Activated naive CD4-positive, alpha-beta T cell treated with Interleukin-2 at 50 U/mL for 16 hours (primary cell): ENCODE measurements at places on chromosomes 2 and 18.

GRCh38 chr18:6879508-6880195, 150.1 kb downstream of the ARHGAP28 start:
- no peak for DNase-seq

DNA sequence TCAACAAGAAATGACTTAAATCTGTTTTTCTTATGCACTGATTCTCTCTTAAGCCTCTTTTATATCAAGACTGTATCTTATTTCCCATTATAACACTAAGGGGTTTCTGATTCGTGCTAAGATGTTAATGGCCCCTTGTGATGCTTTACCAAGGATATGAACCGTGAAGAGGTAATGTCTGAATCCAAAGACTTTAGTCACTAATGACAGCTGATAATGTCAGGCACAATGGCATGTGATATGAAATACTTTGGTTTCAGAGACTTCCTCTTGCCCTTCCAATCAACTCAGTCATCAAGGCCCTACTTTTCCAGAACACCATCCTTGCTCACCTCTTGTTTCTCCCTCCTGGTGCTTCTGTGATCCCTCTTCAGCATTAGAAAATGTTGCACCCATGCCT, 262.8 kb downstream of the KCNE4 start:
- DNase-seq: no peak

GRCh38 chr2:175203621-175204496, 22.3 kb upstream of the ATP5MC3 start:
- peak; percentile 52 for DNase-seq

- no peak for DNase-seq
Observed at GRCh38 chr18:2485983-2486382, 85.3 kb downstream of the METTL4 start.

DNA sequence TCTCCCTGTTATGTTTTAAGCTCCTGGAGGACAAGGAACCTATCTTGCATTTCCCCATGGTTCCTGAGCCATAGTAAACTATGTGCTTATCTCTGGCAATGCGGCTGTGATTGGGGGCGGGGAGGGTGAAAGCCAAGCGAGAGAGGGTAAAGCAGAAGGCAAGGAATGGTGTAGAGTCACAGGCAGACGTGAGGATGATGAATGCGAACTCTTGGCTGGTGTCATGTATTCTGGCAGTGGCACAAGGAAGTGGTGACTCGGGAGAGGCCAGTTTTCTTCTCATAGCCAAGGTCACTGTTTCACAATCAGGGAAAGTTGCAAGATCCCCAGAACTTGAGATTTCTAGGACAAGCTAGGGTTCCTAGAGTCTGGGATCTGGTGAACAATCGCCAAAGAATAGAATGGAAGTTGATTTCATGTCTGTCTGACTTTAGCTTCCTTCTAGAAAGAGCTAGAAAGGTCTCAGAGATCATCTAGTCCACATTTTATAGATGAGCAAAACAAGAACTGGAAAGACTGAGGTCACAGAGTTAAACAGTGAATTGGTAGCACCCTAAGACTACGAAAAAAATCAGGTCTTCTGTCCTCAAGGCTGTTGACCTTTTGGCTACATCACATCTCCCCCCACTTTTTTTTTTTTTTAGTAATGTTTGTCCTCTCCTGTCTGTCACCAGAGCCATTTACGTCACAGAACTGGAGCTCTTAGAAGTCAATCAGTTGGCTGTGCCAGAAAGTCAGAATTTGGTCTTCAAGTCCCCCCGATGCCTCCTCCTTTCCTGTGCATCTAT, 137.0 kb downstream of the BCL11A start:
- DNase-seq: no peak

GRCh38 chr2:72007402-72007801, 140.3 kb downstream of the CYP26B1 start:
- DNase-seq: no peak

- no peak for DNase-seq
Observed at GRCh38 chr2:121489284-121489683, 41.4 kb upstream of the RNU4ATAC start.

- no peak for DNase-seq
Observed at GRCh38 chr2:147554521-147555107, 290.2 kb upstream of the ACVR2A start.

- DNase-seq: no peak
Observed at GRCh38 chr2:138180692-138181386, 216.6 kb downstream of the HNMT start.

DNA sequence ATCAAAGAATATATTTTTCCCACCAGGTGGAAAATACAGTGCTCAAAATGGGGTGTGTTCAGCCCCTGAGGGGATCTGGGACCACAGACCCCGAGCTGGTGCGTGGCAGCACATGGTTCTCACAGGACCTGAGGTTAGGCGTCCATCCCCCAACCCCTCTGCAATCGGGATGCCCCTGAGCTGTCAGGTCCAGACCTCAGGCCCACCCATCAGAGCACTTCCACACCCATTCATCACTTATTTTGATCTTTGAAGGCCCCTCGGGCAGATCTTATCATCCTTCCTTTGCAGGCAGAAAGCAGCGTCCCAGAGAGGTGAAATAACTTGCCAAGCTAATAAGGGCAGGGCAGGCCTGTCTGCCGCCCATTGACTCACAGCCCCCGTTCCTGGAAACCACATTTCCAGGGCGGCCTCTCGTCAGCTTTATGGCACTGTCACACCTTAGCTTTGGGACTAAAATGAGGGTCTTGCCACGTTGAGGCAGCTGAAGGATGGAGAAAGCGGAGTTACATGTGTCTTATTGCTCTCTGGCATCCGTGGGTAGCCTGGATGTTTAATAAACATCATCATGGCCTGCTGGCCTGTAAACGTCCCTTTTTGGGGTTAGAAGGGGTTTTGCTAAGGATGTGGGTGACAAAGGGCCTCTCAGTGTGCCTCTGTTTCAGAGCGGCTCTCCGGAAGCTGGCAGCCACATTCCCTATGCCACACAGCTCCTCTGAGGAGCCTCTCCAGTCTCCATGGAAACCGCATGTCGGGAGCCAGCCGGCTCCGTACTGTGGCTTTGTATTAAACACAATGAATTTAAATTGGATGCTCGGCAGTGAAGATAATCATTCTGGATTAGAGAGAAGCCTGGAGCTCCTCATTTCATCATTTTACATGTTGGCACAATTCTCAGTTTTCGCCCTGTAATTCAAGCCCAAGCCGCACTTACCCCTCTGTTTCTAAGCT, 58.3 kb upstream of the MAPRE3 start:
- no peak for DNase-seq

GRCh38 chr2:119425620-119426395, 5.8 kb upstream of the TMEM37 start:
- no peak for DNase-seq

GRCh38 chr2:138298120-138298814, 203.3 kb upstream of the SPOPL start:
- DNase-seq: no peak

GRCh38 chr18:9706081-9706935, 1.8 kb upstream of the RAB31 start:
- DNase-seq: no peak

GRCh38 chr2:85819811-85820510, 66.2 kb downstream of the ATOH8 start:
- no peak for DNase-seq

DNA sequence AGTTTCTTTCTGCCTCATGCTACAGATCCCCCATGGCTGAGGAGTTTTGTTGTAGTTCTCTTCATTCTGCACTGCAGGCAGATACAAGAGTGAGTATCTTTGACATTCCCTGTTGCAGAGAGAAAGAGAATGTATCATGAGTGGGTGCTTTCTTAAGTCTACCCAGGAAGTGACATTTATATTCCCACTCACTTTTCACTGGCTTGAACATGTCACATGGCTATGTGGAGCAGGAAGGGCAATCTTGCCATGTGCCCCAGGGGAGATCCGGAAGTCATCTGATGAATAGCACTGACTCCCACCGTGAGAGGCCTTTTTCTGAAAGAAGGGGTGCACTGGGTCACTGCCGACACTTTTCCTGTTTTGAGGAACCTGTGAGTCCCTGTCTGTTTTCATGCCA, 66.4 kb upstream of the BOD1L2 start:
- DNase-seq: no peak

DNA sequence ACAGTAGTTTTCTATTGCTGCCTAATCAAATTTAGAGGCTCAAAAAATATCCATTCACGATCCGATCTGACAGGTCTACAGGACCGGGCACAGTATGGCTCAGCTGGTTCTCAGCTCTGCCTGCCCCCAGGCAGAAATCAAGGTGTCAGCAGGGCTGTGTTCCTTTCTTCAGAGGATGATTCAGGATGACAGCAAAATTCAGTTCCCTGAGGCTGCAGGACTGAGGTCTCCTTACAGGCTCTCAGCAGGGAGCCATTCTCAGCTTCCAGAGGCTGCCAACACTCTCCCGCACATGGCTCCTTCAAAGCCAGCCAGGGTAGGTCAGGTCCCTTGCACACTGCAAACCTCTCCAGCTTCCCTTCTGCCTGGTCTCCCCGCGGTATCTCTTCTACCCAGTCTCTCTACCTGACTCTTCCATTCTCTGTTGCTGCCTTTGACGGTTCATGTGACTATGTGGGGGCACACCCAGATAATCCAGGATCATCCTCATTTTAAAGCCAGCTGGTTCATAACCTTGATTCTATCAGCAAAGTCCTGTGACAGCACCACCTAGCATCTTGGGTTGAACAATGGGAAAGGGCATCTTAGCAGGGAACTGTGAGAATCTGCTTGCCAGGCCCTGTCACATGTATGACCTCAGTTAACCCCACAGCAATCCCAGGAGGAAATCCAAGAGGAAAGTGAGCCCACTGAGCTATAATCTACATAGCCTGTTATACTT, 50.4 kb downstream of the UXS1 start:
- DNase-seq: no peak

- DNase-seq: no peak
Observed at GRCh38 chr2:235240574-235240973, 253.3 kb upstream of the AGAP1 start.

DNA sequence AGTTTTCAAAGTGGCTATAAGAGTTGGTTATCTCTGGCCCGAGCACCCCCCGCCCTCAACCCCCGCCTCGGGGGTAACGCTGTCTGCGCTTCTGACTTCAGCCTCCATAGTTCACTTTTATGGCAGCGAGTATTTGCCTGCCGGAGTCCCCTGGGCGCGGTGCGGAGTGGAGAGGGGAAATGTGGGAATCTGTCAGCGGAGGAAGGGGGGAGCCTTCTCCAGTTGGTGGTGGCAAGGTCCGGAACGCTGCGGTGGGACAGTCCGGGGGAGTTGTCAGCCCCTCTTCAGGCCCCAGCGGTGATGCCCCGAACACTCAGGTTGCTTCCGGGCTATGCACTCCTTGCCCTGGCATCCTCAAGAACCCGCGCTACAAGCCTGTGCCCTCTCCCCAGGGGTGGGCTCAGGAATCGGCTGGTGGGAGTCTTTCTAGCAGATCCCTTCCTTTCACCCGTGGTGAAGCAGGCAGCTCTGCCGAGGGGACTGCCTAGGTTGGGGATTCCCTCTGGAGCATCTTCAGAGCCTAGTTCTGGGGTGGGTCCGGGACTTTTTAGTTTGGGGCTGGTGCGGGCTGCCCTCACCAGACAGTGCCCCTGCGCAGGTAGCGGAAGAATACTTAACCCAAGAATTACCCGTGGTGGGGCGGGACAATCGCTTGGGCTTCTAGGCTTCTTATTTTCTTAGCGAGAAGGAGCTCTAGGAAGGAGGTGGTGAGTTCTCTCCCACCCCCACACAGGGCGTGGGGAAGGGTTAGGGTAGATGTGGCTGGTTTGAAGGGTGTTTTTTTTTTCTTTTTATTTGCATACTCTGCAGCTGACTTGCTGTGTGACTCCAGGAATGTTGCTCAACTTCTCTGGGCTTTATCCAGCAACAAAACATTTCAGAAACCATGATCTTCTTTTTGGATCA, 1.6 kb downstream of the ATOH8 start:
- no peak for DNase-seq

GRCh38 chr2:139813340-139813739, 1033.2 kb upstream of the NXPH2 start:
- no peak for DNase-seq

DNA sequence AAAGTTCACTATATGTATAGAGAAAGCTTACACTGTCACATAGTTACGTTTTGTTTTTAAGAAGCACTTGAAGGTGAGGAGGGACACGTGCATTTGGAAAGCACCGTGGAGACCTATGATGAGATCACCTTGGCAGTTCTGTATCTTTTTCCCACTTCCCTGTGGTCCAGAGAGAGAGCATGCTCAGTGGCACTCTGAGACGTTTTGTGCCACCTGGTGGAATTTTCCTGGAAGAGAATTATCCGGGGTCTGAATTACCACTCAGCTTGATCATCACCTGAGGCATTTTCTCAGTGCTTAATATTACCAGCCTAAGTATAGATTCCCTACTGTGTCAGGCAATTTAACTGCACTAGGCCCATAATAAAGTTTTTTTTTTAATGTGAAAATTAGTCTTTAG, 469.4 kb upstream of the SMIM21 start:
- no peak for DNase-seq

DNA sequence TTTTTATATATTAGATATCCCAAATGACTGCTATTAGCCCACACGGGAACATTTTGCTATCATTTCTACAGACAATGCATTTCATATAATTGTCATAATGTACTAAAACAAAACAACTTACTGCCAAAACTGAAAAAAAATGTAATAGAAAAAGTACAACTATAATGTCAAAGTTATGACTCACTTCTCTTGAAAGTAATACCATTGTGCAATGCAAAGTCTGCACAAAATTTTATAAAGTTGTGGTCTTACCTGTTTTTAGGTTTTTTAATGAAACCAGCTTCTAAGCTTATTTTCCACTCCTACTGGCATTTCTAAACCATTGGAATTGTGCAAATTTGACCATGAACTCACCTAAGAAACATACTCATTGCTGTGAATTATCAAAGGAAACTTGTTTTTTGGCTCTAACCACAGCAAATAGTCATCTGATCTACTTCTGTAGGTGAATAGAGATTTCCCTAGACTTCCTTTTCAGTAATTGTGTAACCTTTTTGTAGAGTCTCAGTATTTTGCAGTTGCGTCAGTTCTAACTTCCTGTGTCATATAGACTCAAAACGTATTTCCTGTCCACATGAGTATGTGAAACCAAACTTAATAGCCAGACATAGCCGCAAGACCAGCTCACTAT, 31.9 kb upstream of the TFPI start:
- DNase-seq: no peak

GRCh38 chr2:206445948-206446347, 2.6 kb downstream of the ADAM23 start:
- no peak for DNase-seq

DNA sequence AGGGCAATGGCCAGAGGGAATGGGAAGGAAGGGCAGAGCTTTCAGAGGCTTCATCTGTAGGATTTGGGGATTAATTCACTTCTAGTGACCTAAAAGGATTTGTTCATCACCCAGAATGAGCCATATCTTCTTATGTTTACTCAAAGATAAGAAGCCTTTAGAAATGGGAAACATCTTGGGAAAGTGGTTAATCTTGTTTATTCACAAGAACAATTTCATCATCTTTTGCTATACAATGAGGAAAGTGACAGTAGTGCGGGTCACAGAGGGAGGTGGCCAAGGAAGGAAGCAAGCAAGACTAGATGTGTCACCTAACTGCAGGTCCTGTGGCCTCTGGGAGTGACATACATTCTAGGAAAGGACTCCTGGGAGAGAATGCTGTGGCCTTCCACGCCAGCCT, 140.4 kb upstream of the ALPP start:
- no peak for DNase-seq

GRCh38 chr2:239522740-239523119, 121.9 kb upstream of the HDAC4 start:
- DNase-seq: no peak
